ENCODE measurements at places on chromosomes 16 and 17.

- no peak for DNase-seq
Observed at GRCh38 chr16:46606231-46606630, 14.9 kb downstream of the SHCBP1 start.

GRCh38 chr16:55822280-55822810 is 10.6 kb downstream of the CES1 start:
- DNase-seq = no peak

- DNase-seq = no peak
Observed at GRCh38 chr16:68403704-68404103, 44.6 kb downstream of the SMPD3 start.

DNA sequence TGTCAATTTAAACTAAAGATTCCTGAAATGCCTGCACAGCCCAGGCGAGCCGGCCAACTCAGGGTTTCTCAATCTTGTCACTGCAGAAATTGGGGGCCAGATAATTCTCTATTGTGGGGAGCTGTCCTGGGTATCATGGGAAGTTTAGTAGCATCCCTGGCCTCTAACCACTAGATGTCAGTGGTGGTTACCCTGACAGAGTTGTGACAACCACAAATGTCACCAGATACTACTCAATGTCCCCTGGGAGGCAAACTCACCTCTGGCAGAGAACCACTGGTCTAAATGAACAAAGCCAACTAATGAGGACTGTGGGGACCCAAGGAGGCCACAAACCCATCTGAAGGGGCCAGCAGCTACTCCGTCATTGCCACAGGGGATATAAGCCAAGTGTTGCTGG is 90.9 kb downstream of the MYH11 start:
- DNase-seq = peak; percentile 54

DNA sequence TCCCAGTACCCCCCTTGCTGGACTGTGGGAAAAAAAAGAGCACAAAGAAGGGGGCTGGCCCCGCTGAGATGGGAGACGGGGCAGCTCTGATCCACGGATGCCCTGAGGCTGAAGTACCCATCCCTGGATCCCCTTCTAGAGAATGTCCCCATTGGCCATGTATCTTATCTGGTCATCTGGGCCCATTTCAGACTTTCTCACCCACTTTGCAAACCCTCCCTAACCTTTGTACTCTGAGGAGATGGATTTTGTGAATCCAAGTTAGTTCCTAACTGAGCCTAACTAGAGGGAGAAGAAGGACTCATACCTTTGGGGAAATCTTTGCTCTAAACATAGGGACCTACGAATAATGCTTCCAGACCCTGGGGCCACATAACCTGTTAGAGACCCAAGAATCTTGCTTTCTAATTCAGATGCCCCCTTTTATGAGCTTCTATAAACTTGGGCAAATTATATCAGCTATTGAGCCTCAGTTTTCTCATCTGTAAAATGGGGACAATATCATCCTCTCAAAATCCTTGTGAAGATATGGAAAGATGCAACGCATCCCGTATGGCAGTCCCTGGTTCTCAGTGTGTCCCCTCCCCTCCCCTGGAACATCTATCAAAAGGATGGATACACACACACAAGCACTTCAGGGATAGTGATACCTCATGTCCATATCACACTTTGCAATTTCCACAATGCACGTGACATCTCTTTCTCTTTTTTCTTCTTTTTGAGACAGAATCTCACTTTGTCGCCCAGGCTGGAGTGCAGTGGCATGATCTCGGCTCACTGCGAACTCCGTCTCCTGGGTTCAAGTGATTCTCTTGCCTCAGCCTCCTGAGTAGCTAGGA is 16.8 kb upstream of the FZD2 start:
- DNase-seq = no peak

GRCh38 chr17:29663155-29663554 is 40.4 kb upstream of the CORO6 start:
- no peak for DNase-seq

DNA sequence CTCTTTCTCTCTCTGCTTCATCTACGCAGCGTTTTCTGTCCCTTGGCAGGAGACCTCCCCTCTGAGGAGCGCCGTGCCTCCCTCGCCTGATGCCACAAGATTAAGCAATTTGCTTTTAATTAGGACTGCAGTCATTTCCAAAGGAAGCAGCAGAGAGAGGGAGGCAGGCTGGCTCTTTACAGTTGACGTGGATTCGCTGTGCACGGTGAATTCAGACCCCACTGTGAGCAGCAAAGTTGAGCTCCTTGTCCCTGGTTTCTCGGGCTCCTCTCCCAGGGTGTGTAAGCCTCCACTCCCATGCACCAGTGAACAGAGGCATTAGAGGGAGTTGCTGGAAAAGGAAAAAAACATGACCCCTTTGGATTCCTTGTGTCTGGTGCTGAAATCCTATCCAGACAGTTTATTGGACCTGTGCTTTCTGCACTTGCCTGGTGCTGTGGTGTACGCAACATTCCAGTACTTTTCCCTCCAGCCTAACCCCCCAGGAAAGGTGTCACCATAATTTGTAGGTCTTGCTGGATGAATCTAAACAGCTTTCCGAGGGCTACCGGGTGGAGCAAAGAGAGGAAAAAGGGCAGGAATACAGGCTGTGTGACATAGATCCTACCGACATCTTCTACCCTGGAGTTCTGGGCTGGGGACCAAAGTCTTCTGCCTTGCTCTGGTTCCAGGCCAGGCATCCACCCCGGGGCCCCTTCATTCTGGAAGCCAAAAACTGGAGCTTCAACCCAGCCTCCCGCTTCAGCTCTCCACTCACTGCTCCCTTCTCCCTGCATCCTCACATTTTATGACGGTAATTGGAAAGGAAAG is 171.0 kb downstream of the MAF start:
- DNase-seq = no peak

DNA sequence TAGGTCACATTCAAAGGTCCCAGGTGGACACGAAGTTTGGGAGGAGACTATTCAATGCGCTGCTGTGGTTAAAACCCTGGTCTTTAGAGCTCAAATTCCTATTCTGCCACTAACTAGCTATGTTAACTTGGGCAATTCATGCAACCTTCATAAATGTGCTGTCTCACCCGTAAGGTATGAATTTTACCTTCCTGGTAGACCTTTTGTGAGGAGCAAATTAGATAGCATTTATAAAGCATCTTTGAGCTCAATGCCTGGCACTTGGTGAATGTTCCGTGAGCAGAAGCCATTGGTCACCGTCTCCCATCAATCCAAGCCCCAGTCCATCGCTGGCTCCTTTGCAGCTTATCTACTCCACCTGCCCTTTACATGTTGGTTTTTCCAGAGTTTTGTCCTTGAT is 16.6 kb downstream of the CHD9NB start:
- DNase-seq = no peak

DNA sequence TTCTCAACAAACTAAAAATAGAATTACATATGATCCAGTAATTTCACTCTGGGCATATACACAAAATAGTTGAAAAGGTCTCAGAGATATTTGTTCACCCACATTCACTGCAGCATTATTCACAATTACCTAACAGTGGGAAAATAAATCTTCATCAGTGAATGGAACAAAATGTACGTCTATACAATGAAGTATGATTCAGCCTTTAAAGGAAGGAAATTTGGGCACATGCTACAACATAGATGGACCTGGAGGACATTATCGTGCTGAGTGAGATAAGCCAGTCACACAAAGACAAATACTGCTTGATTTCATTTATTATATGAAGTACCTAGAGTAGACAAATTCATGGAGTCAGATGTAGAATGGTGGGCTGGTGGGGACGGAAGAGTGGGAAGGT is 47.0 kb downstream of the MFSD11 start:
- DNase-seq = no peak

GRCh38 chr17:44374306-44375195 is 10.9 kb upstream of the FAM171A2 start:
- DNase-seq = no peak

- no peak for DNase-seq
Observed at GRCh38 chr16:85002608-85003007, 8.7 kb downstream of the ZDHHC7 start.

DNA sequence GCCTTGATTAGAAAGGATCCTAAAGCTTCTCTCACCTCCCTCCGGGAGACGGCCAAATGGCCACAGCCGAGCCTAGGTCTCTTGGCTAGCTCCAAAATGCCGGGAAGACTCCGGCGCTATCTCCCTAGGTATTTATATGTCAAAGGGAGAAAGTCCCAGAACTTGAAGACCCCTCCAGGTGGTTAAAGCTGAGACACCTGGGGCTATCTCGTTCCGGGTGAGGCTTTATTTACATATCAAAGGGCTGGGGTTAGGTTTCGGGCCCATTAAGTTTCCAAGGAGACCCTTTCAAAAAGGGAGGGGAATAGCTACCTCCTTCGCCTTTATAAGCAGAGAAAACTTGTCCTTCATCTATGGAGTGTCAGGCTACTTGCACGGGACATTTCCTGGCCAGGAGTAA is 70.9 kb upstream of the KIFC3 start:
- no peak for DNase-seq

DNA sequence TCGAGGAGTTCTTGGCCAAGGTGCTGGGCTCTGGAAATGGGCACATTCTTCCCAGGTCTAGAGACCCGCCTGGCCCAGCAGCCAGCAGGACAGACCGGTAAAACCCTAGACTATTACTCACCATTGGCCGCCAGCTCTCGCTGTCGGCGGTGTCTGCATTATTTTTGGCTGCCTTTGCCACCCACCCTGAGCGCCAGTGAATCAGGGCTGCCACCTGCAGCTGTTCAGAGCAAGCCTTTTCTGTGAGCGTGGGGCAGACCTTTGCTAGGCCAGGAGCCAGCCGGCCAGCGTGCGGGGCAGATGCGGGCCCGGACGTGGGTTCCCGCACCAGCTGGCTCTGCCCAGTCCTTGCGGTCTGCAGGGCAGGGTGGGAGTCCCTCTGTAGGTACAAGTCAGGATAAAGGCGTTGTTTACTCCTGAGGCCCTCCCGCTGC is 15.8 kb upstream of the CLEC18A start:
- no peak for DNase-seq

DNA sequence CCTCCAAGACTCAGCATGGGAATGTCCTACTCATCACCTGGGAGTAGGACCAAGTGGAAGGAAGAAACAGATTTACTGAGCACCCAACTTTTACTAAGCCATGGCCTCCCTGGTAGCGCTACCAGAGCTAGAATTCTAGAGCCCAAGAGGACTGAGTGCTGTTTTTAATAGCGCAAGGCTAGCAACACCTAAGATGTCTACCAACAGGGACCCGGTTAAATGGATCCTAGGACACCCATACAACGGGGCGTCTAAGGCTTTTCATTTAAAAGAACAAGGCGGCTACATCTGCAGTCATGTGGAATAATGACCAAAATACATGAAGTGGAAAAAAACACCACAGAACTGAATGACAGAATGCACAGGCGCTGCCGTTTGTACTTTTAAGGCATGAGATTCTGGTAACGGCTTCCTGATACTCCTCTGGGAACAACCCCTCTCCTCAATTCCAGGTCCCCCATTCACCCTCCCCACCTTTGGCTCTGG is 5.1 kb downstream of the GGA2 start:
- no peak for DNase-seq

- DNase-seq = peak; percentile 14
Observed at GRCh38 chr17:2594722-2595599, 1.5 kb downstream of the PAFAH1B1 start.

DNA sequence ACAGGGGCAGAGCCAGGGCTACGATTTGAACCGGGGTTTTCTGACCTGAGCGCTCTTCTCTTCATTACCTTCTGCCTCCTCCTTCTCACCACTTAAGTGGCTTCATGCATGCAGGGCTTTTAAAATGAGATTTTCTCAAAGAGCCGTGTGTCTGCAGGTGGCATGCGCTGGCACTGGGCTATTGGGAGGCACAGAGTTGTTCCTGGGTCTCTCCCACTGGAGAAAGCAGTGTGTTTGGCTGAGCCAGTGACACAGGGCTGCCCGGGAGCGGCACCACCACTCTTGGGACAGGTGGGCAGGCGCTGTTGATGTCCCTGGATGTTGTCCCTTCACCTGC is 218.8 kb upstream of the CHMP6 start:
- no peak for DNase-seq

DNA sequence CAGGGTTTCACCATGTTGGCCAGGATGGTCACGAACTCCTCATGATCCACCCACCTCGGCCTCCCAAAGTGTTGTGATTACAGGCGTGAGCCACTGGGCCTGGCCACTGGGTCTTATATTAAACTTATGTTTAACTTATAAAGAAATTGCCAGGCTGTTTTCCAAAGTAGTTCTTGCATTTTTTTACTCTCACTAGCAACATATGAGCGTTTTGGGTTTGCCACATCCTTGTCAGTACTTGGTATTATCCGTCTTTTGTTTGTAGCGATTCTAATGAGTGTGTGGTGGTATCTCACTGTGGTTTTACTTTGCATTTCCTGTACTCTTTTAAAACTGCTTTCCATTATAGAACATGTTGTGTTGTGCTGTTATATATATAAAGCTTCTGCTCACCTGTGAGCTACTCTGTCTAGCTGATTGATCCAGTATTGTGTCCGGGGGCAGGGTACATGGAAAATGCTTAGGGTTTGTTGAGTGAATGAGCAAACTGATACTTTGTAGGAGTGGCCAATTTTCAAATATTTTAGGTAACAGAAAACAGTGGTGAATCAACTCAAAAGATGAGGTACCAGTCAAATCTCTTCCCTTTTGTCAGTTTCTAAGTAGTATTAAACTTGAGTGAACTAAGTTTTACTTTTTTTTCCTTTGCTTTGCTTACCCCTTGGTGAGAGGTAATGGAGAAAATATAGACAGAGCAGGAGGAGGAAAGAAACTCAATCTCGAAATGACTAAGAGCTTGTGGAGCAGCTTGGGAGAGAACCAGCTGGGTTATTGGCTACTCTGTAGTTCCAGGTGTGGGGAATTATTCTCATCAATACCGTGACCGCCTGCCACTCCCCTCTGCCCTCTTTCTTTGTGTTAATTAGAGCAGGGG is 75.8 kb downstream of the PITPNC1 start:
- peak; percentile 65 for DNase-seq

- DNase-seq = no peak
Observed at GRCh38 chr17:47983492-47984223, 12.7 kb downstream of the CDK5RAP3 start.

- DNase-seq = no peak
Observed at GRCh38 chr16:85539084-85539483, 74.0 kb upstream of the GSE1 start.

GRCh38 chr17:4175921-4176807 is 33.2 kb downstream of the CYB5D2 start:
- DNase-seq = peak; percentile 57

DNA sequence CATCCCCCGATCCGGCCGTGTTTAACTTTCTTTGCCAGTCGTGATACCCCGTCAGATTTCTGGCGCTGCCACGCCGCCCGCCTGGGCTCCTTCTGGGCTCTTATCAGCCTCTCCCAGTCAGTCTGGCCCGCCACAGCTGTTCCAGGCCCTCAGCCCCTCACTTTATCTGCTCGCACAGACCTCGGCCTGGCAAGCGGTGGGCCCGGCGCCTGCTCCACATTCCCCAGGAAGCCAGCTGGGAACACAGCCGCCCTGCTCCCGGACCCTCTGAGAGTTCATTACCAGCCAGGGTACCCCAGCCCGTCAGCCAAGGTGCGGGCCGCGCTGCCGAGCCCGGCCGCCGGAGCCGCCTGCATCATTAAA is 157.5 kb downstream of the ZNF423 start:
- DNase-seq = no peak

Measured in activated CD4-positive, alpha-beta T cell treated with anti-CD3 and anti-CD28 coated beads, Interleukin-2, amount 10 ng/mL, durations not matched to agents 7 days and 5 days (primary cell).